ENCODE measurements at places on chromosomes 11 and 22.
A peak's percentile ranks its signal among the peaks of the same experiment; 100 is the strongest.

GRCh38 chr11:26134481-26135355 lies 197.2 kb upstream of the ANO3 start:
- DNase-seq = peak; percentile 4

DNA sequence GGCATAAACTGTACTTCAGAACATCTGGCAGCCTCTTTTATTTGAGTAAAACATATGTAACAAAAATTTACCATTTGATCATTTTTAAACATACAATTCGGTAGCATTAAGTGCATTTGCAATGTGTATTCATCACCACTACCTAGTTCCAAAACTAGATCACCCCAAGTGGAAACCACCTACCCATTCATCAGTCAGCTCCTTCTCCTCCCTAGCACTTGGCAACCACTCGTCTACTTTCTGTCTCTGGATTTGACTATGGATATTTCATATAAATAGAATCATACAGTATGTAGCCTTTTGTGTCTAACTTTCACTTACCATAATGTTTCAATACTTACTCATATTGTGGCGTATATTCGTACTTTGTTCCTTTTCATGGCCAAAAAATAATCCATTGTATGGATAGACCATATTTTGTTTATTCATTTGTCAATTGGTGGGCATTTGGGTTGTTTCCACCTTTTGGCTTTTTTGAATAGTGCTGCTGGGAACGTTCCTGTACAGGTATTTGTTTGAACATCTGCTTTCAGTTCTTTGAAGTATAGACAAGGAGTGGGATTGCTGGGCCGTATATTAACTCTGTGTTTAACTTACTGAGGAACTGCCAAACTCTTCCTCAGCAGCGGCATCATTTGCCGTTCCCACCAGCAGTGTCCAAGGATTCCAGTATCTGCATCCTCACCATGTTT lies 27.2 kb upstream of the ADORA2A start:
- DNase-seq = no peak

DNA sequence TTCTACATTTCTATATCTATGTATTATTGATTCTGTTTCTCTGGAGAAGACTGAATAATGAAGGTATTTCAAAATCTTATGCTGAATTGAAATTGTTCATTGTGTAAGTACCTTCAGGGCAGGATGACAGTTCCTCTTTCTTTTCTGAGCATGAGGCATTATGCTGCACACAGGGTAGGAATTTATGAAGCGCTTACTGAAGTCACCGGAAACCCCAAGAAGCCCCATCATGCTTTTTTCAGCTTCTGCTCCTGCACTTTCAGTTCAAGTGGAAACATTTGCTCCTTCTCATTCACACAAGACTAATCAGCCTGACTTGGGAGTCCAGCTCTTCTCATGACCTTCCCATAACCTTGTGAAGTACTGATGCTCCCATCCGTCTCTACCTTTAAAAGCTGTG lies 314.7 kb upstream of the SORL1-AS1 start:
- DNase-seq = peak; percentile 18

DNA sequence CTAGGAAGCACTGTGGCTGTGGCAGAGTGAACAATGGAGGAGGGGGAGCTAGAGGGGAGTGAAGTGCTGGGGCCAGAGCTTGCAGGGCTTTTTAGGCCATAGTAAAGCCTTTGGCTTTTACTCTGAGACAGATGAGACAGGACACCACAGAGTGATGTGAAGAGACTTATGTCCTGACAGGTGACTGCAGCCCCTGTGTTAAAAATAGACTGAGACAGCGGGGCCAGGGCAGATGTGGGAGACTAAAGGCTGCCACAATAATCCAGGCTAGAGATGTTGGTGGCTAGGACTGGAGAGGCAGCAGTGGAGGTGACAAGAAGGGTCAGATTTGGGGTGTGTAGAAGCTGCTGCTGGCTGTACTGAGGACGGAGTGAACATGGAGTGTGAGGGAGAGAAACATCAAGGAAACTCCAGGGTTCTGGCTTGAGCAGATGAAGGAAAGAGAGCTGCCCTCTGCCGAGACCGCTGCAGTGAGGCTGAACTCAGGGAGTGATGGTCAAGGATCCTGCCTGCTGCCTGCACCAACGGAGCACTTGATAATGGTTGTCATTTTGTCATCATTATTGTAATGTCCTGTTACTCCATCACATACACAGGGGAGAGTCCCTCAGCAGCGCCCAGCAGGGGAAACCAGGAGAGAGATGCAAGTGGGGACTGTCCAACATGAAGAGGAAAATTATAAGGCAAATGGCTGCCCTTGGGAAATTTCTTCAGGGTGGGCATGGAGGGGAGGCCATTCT lies 27.4 kb downstream of the SLC43A1 start:
- DNase-seq = no peak

- DNase-seq = no peak
These were observed 14.8 kb downstream of the BRD1 start for GRCh38 chr22:49812838-49813237.

DNA sequence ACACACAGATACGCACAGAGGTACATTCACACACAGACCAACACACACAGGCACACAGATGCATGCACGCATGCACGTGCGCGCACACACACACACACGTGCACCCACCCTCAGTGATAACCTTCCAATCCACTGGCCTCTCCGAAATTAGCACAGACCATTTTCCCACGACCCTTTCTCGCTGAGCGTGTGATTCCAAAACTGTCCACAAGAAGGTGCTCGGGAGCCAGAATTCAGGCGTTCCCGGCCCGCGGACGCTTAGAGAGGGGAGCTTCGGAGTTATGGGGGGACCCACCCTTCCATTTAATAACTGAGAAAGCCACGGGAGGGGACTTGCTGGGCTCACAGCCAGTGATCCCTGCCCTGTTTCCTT lies 33.8 kb upstream of the SLC35C1 start:
- DNase-seq = peak; percentile 78

Data from hematopoietic multipotent progenitor cell treated with erythropoietin and hydrocortisone succinate and interleukin-3 and kit ligand, for 6 days (in vitro differentiated cells).